Stimulated activated memory B cell treated with anti-CD40 and anti-IgM and Interleukin-4, amounts not matched to agents 10 μg/mL and 1 μg/mL and 100 μg/mL, for 72 hours (primary cell): ENCODE measurements at places on chromosomes 16 and 17.

DNA sequence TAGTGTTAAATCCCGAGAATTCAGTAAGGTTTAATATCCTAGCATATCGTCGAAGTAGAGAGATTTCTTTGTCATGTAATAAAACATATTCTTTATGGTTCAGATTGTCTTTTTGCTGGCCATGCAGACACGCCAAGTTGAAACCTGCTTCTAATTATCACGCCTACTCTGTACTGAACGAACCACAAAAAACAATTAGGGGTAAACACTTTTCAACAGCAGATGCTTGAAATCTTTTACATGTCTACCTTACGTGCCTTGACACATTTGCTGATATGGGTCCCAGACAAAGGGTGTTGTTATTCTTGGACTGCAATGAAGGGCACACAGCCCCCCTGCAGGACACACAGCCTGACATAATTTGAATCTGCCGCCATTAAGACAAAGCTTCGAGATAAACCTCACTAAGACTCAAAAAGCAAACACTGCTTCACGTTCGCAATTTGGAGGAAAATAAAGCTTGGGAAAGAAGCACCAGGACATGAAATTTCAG is 13.3 kb downstream of the WIPI1 start:
- ATAC-seq, result no peak

- no peak for ATAC-seq
Observed at GRCh38 chr17:41475421-41475820, 5.5 kb downstream of the KRT35 start.

- no peak for ATAC-seq
Observed at GRCh38 chr17:27596096-27596495, 34.9 kb upstream of the LGALS9 start.

DNA sequence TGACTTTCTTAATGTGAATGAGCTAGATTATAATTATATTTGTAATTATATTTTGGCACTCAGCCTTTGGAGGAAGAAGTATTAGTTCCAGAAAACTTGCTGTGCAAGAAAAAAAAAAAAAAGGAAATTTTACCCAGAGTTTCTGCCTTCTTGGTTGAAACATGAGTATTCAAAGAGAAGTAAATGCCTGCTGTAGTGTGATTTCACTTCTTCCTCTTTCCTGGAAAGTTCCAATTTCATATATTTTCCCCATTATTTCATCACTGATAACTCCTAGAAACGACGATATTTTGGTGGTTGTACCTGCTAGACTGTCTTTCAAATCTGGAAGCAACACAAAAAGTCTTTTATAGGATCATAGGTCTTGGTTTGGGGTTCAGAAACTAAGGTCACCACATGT is 20.4 kb upstream of the MPHOSPH6 start:
- ATAC-seq, result no peak

DNA sequence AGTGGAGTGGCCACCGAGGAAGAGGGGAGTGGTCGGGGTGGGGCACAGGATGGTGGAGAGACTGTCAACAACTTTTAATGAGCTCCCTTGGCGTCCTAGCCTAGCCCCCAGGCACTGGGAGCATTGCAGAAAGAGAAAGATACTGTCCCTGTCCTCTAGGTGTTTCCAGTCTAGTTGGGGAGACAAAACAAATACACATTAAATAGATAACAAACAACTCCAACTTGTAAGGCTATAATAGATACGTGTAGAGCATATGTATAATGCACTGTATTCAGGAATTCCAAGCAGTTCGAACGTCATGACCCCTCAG is 435 bp upstream of the UBE2O start:
- ATAC-seq, result no peak

GRCh38 chr17:50904518-50905459 is 38.6 kb upstream of the TOB1 start:
- no peak for ATAC-seq

DNA sequence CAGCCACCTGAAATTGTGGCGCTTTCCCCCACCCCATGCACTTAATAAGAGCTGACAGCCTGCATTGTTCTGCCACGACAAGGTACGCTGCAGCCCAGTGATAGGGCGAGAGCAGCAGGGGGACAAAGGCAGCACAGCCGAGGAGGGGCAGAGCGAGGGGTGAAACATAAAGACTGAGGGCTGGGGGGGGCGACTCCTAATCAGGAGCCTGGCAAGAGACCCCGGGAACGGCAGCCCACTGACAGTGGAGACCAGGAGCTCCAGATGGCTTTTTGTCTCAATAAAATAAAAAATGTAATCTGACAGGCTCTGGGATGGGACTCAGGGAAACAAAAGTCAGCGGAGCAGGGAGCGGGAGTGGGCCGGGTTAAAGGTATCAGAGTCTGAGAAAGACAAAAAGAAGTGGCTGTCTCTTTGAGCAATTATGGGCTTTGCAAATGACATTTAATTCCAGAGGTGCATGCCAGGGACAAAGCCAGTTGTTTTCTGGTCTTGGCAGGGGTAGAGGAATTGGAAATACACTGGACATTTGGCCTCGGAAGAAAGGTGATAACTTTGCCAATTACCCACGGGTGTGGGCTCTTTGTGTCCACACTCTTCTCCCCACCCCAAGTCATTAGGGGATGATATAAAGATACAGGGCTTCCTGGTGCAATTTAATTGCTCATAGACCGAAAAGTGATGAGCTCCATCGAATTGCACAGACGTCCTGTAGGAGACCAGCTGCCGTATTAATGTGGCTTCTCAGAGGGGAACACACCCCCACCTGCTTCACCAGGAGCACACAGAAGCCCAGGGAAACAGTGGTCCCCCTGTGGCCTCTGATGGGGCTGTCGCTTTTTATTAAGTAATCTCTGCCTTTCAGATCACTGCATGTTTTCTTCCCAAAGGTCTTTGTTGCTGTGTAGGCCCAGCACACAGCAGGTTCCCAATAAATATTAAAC is 17.6 kb upstream of the CCDC182 start:
- ATAC-seq, result no peak
